Skin of body (tissue), 3 donors: ENCODE measurements at places on chromosomes 7 and 10. TPM values are rescaled to one million over a fixed set of nuclear protein-coding genes. Genes with fewer than 3 reads are reported as not detected.

The CALHM3 gene
- not detected for total RNA-seq

GRCh38 chr10:68046642-68047041, 28.4 kb downstream of the HERC4 start:
- no peak for DNase-seq

- DNase-seq: peak; percentile 44
These were observed 150.4 kb downstream of the CXCL12 start for GRCh38 chr10:44234483-44234875.

- no peak for DNase-seq
These were observed 1.3 kb downstream of the BHLHA15 start for GRCh38 chr7:98212532-98213041.

The DBF4 gene
- 11.4 TPM for total RNA-seq

The PLAC9 gene
- 40.2 TPM for total RNA-seq

The GALNT17 gene
- total RNA-seq: 6.3 TPM
